ENCODE measurements at places on chromosomes 16 and 17.

DNA sequence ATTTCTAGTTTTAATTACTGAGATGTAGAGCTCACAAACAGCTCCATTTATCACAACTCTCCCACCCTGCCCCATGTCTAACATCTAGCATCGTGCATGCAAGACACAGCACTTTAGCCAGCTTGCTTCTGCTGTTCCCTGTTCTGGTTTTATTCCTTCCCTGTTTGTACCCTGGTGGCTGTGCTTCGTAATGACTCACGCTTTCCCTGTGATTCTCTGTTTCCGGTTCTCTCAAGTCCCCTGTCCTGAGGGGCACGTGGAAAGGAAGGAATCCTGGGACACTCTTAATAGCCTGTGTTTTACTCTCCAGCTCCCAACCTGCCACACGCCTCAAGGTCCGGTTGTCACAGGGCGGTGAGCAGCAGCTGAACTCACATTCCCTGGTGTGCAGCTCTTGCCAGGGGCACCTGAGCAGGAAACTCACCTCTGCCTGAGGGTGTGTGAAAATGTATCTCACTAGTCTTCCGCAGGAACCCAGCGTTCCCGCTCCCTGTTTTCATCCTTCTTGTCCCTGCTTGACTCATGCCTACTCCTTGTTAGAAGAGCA, 10.6 kb downstream of the SHISA6 start:
- no peak for DNase-seq

DNA sequence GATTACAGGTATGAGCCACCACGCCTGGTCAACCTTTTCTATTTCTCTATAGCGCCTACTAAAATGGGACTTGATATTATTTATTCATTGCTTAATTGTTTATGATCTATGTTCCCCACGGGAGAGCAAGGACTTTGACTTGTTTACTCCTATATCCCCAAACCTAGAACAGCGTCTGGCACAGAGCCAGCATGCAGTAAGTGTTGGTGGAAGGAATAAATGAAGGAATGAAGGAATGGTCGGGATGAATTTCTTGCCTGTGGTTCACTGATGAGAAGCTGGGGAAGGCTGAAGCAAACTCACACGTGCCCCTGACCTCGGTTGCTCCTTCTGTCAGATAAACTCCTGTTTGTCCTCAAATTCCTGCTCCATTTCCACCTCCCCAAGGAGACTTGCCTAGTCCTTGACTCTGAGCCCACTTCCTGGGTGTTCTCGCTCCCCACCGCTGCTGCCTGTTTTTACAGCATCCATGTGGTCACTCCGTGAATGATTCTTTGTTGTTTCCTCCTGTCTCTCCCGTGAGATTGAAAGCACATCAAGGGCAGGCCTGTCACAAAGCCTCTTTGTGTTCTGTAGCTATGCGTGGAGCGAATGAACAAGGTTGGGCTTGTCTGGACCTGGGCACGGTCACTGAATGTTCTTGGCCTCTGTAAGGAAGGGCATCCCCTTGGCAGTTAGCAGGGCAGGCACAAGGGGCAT, 17.3 kb downstream of the C17orf100 start:
- no peak for DNase-seq

DNA sequence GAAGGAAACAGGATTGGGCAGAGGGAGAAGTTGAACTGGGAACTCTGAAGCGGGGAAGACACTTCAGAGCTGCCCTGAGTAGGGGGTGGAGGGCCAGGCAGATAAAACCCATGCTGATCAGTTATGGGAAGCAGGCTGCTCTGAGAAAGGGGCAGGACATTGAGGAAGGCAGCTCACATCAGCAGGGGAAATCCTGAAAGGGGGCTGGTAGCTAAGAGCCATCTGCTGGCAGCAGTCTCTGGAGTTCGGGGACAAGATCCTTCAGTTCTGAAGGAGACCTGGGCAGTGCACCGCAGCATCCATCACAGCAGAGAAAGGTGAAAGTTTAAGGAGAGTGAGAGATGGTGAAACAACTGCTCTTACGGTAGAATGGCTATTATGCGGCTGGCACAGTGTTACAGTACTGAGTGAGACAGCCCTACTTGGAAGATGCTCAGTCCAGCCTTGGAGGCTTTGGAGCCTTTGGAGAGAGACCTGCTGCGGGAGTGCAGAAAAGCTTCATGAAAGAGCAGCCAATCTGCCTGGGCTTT, 5.4 kb upstream of the KIF18B start:
- DNase-seq, result no peak

GRCh38 chr16:70250748-70251628, 752 bp downstream of the EXOSC6 start:
- DNase-seq, result peak; percentile 13

DNA sequence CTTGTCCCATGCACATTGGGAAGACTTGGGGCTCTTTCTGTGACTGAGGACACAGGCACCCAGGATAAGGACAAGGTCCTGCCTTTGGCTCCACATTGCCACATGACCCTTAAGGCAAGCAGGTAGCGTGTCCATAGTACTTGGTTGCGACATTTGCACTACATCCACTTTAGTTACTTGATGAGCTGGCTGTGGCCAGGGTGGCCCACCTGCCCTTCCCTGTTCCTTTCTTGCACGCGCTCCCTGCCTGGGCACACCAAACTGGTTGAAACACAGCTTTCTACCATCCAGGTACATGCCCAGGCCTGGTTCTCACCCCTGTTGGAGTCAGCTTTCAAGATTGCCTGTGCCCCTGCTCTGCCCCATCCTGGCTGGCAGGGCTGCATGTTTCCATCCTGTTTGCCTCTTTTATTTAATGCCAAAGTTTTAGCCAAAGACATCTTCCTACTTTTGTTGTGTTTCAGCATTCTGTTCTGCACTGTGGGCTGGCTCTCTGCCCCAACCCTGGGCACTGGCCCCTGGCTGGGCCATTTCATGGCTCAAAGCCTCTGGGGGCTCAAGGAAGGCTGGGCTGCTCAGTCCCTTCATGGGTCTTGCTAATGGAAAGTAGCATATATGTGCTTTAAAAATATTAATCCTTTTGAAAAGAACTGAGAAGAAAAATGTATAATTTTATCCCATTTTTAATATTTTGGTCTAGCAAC, 3.2 kb downstream of the B3GNT9 start:
- no peak for DNase-seq

DNA sequence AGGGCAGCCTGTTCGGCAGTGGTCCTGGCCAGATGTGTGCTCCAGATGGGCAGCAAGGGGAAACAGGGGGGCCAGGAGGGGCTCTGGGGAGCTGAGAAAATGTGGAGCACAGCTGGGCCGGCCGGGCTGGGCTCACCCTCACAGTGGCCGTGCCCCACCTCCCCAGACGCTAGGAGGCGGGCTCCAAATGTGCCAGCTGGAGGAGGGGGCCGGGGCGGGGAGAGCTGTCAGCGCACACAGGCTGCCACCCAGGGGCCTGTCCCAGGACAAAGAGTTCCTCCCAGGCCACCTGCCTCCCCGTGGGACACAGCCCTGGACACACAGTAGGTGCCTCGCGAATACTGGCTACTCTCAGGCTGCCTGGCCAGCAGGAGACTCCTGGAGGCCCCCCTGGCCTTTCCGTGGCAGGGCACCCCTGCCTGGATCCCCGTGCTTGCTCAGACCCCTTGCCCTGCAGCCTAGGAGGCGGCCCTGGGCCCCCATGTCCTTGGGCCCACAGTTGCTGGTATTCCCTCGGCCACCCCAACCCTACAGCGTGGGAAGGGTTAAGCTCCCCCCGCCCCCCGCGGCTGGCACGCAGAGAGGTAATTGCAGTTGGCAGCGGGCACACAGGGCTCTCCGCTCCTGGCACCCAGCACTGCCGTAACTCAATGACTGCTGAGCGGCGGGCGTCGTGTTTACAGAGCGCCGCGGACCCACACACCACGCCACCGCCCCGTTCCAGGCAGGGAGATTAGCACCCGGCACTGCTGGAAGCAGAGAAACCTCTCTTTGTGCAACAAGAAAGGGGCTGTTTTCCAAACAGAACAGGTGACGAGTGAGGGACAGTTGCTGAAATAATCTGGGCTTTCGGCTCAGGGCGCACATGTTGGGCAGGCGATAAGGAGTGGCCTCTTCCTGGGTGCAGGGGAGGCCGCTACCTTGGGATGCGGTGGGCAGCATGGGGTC, 32.2 kb downstream of the BAHCC1 start:
- no peak for DNase-seq

GRCh38 chr16:12462426-12463280, 341.0 kb downstream of the CPPED1 start:
- DNase-seq, result no peak

DNA sequence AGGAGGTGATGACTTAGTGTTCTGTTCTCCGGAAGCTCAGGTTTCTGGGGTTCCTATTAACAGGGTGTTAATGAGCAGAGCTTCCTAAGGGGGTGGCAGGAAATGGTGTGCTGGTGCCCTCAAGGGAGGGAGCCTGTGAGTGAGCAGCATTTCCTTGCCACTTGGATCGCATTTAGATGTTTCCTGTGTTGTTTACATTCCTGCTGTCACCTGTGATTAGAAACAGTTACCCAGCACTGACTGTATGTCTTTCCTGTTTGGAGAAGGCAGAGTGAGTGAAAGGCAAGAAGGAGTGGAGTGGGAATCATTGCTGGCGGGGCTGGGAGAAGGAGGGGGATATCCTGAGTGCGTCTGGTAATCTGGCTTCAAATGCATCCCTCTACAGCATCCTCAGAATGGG, 214.6 kb downstream of the CCDC182 start:
- no peak for DNase-seq

GRCh38 chr16:20221208-20221607, 106.1 kb downstream of the GP2 start:
- DNase-seq, result no peak

DNA sequence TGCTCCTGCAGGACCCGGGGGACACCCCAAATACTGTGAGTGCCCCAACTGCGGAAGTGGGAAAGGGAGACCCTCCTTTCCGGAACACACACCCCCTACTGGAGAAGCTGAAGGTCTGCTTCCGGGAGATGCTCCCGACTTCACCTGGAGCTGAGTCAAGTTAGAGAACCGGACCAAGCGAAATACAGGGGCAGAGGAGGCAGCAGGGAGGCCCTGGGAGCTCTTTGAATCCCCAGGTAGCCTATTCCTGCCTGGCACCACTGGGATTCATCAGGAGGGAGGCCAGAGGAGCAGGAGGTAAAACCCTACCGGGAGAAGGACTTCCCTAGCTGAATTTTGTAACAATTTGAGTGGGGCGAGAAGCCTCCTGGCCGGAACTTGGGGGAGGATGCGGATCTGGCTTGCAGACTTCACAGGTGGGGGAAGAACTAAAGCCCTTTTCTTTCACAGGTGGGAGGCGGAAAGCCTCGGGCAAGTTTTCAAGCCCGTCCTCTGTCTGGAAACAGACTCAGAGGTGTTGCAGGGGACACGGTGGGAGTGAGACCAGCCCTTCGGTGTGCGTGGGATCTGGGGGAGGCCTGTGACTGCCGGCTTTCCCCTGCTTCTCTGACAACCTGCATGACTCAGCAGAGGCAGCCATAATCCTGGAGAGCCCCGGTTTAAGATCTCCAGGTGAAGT, 22.4 kb upstream of the TEKT1 start:
- DNase-seq, result peak; percentile 37

DNA sequence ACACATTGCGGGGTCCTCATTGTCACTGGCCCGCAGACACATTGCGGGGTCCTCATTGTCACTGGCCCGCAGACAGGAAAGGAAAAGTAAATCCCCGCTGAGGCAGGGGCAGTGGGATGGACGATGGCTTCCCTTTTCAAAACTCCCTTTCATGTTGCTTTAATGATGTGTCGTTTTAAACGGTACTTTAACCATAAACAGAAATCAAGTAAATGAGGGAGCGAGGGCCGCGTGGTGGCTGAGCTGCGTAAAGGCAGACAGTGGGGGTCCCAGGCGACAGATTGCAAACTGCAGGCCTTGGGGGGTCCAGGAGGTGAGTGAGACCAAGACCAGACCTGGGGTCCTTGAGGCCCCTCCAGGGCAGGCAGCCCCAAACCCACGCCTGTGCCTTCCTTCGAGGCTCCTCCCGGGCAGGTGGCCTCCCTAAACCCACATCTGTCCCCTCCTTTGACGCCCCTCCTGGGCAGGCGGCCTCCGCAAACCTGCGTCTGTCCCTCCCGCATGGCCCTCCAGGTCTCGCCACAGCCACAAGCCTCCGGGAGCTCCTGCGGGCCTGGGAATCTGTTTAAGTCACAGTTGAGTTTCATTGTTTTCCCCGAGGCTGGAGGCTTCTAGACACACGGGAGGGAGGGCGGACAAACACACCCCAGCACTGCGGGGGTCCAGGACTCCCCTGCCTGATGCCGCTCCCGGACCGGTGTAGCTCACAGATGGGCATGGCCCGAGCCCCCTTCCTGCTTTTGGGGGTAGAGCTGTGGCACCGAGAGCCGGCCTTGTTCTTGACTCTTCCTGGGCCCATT, 7.3 kb downstream of the PIEZO1 start:
- no peak for DNase-seq

DNA sequence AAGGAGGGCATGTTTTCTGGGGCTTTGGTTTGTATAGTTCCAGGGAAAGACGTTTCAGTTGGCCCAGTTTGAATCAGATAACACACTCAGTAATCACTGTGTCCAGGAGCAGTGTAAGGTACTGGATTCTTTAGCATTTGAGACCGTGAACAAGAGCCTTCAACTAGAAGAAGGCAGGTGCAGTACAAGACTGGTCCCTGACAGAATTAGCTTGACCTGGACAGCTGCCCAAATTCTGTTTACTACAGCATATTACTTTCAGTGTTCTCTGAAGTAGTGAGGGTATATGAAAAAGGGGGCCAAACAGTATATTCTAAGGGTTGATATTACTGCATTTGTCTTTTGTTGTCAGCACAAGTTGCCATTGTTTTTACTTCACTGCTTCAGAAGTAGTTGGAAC, 81.3 kb downstream of the COX10 start:
- DNase-seq, result no peak

- no peak for DNase-seq
Observed at GRCh38 chr17:71446645-71447437, 674.0 kb upstream of the SOX9 start.

DNA sequence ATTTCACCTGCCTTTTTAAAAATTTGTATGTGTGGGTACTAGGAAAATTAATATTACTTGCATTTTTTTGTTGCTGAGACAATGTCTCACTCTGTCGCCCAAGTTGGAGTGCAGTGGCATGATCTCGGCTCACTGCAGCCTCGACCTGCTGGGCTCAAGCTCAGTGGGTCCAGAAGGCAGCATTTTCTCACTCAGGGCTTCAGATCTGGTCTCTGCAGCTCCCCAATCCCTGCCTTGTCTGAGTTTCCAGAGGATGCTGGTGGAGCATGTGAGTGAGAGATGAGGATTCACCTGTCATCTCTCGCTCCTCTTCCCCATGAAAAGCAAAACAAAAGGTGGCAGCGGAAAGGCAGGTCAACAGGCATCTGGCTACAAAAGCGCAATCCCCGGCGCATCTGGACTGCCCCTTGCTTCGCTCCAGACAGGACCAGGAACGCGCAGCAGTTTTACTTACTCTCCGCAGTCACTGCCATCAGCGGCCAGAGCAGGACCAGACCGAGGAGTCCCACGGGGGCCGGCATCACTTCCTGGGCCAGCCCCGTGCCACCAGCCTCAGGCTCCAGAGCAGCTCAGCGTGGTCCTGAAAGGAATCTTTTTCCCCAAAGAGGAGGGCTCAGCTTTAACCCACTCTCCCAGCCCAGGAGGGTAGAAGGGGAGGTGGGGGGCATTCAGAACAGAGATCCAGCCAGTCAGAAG, 59.9 kb downstream of the LITAF start:
- DNase-seq, result no peak

Data from stimulated activated CD4-positive, alpha-beta T cell treated with anti-CD3 and anti-CD28 coated beads, Interleukin-2, amount 100 ng/mL, for 4 hours (primary cell).